ENCODE measurements at places on chromosomes 11 and 22.

GRCh38 chr22:37442537-37442936, 15.3 kb upstream of the ELFN2 start:
- peak; percentile 56 for DNase-seq

GRCh38 chr11:115663790-115664189, 159.6 kb upstream of the CADM1 start:
- no peak for DNase-seq

DNA sequence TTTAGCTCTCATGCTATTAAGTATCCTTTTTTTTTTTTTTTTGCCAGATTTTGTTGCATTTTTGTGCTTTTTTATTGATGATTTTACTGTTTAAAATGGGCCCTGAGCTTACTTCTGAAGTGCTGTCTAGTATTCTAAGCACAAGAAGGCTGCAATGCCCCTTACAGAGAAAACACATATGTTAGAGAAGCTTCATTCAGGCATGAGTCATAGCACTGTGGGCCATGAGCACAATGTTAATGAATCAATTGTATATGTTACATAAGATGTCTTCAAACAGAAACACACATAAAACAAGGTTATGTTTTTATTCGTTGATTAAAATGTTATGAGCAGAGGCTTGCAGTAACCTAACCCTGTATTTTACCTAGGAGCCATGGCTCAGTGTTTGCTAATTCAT, 117.8 kb upstream of the C11orf87 start:
- no peak for DNase-seq

- no peak for DNase-seq
Measured at GRCh38 chr11:75051043-75051442, 45.6 kb downstream of the OR2AT4 start.

DNA sequence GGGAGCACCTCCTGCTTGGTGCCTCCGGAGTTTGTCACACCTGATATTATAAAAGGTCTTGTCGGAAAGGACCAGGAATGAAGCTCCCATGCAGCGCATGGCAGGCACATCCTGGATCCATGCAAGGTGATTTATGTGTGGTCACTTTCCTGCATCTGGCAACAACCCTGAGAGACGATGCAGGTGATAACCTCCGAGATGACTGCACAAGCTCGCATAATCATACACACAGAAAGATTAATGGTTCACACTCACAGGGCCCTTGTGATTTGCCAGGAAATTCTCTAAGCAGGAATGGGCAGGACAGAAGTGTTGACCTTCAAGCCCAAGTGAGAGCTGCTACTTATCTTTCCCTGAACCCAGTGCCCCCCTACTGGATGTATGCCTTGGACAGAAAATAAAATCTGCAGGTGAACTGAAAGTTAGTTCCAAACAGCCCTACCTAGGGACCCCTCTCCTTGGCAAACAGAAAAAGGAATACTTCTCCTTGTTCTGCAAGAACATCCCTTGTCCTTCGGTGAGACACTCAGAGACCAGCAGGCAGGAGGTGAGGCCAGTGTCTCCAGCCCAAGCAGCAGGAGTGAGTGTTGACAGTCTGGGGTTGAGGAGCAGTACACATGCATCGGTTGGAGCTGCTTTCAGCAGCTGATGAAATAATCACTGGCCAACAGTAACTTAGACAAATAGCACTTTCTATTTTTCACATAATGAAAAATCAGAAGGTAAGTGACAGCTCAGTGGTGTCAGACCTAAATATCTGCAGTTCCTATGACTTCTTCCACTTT, 619.4 kb upstream of the B3GAT1 start:
- DNase-seq, result no peak

GRCh38 chr11:95322539-95322938, 91.5 kb upstream of the SESN3 start:
- DNase-seq, result peak; percentile 52

GRCh38 chr22:40391417-40391816, 21.0 kb downstream of the SGSM3 start:
- DNase-seq, result no peak

- DNase-seq, result peak; percentile 61
Measured at GRCh38 chr22:45064313-45065278, 54.8 kb upstream of the PHF21B start.

GRCh38 chr11:78339945-78340344, 77.7 kb downstream of the GAB2 start:
- DNase-seq, result no peak

DNA sequence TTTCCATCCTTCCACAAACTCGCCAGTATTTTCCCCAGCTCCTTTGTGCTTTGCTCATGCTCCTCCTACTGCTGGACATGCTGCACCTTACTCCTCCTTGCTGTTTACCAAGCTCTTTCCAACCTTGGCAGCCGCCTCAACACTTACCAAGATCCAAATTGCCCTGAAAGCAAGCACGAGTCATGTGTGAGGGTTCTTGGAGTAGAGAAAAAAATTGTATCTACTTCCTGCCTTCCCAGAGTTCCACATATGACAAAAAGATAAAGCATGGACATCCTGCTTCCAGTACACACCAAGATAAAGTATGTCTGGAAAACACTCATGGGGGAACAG, 767.5 kb downstream of the NTM start:
- no peak for DNase-seq

- peak; percentile 95 for DNase-seq
Measured at GRCh38 chr22:44603767-44604166, 98.2 kb upstream of the PRR5 start.

- no peak for DNase-seq
Measured at GRCh38 chr11:103824116-103824515, 212.3 kb upstream of the DDI1 start.

DNA sequence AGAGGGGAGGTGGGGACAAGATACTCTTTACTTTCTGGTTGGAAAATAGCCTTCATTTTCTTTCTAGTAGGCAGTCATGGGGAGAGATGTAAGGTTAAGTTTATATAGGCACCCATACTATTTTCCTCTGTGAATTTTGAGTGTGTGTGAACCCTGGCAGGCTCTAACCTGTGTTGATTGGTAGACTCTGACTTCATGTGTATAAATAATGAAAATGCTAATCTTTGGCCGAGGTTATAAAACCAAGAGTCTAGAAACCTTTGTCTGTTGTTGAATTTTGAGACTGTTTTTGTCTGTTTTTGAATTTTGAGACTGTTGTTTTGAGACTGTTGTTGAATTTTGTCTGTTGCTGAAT, 14.0 kb downstream of the TRIM44 start:
- DNase-seq, result no peak

- no peak for DNase-seq
Measured at GRCh38 chr22:24426851-24427499, 424 bp upstream of the ADORA2A start.

DNA sequence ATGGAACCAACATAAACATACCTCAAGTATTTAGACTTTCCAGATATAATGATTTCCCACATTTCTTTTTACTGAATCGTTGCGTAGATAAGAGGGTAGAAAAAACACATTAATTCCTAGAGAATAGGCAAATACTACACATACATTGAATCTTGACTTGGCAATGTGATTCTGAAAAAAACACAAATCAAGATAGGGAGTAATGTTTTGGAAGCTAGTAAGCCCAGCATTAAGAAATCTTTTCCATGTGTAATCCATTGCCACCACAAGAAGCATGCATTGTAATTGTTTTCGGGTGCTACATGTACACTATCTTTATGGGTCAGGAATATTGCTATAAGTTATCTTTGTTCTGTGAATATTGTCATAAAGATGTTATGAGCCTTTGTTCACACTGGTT, 269.8 kb upstream of the PDGFD start:
- DNase-seq, result no peak

DNA sequence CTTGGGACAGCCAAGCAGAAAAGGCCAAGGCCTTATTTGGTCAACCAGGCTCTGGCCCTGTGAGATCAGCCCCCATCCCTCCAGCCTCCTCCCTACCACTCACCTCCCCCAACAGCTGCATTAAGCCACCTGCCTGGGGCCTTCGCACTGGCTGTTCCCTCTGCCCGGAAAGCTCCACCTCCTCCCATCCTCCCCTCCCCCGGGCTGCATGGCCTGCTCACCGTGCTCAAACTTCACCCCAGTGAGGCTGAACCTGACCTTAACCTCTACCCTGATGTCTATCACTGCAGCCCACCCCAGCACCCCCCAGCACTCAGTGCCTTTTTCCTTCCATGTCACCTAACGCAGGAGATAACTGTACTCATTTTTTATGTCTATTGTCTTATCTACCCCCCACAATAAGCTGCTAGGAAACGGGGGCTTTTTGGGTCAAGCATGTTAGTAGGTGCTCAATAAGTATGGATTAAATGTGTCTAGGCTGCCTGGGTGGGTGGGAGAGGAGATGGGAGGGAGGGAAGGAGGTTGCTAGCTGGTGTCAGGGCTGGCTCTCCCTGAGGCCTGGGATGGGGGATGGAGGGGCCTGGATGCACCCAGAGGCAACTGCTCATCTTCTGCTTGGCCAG, 912 bp downstream of the PTPRCAP start:
- no peak for DNase-seq

DNA sequence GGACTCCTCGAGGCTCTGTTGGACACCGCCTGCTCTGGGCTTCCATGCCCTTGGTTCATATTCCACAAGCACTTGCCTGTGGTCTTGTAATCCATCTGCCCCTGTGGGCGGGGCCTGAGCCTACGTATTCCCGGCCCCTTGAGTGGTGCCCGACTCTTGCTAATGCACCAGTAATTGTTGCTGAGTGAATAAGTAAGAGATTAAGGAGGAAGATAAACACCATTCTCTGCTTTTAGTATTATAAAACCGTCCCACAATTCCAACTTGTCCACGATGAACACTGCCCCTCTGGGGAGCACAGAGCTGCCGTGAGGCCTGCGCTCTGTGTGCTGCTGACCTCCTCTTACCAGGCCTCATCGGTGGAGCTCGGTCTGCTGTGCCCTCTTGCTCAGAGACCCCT, 50.3 kb downstream of the MICAL2 start:
- no peak for DNase-seq

- DNase-seq, result no peak
Measured at GRCh38 chr11:102328748-102329147, 11.5 kb downstream of the BIRC3 start.

- DNase-seq, result peak; percentile 98
Measured at GRCh38 chr11:2992234-2992996, at the start of gene NAP1L4. Gene NAP1L4 (minus strand): TSS chr11:2992329. CDS start chr11:2979220, 13,109 bp downstream.

GRCh38 chr11:70786021-70786665, 387.8 kb downstream of the CTTN start:
- no peak for DNase-seq

DNA sequence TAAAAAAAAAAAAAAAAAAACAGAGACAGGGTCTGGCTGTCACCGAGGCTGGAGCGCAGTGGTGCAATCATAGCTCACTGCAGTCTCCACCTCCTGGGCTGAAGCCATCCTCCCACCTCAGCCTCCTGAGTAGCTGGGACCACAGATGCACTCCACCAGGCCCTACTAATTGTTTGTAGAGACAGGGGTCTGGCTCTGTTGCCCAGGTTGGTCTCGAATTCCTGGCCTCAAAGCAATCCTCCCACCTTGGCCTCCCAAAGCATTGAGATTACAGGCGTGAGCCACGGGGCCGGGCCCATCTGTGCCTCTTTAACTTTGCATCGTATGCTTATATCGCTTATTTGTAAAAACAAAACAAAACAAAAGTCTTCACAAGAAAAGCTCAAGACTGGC, 3.1 kb downstream of the CPT1A start:
- no peak for DNase-seq

GRCh38 chr11:73577496-73577917, 20.4 kb downstream of the FAM168A start:
- no peak for DNase-seq

DNA sequence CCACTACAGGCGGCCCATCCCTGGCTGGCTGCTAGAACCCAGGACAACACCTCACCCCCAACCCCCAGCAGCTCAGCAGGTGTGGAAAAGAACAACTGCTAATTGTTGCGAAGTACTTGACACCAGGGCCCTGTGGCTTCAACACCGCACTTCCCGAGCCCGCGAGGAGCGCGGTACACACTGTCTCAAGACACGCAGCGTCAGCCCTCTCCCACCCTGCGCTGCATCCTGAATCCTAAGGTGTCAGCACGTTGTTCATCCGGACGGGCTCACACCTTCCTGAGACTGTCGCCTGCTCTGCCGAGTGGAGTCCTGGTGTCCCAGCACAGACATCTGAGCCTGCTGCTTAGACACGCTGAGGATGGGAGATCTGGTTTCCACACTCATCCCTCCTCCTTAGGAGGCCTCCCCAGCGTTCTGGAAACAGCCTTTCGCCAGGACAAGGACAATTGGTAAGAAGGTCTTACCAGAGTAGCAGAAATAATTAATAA, 1336.2 kb downstream of the BRD1 start:
- no peak for DNase-seq

- no peak for DNase-seq
Measured at GRCh38 chr11:28619846-28620540, 511.8 kb downstream of the METTL15 start.

DNA sequence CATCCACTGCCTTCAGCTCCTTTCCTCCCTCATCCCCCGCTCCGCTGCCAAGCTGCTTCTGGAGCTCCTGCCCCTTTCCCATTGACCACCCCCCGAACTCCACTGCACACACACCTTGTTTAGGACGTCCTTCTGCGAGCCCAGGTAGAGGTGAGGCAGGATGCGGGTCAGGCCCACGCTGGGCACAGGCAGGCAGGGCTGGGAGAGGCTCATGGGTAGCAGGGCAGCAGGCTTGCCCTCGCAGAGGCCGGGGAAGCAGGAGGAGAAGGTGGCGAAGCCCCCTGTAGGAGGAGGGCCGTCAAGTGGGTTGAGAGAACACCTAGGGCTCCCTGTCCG, 13.3 kb downstream of the DUSP8 start:
- DNase-seq, result no peak

GRCh38 chr11:62842171-62842741, 2.9 kb upstream of the WDR74 start:
- DNase-seq, result peak; percentile 29

GRCh38 chr22:45073064-45073463, 63.3 kb upstream of the PHF21B start:
- no peak for DNase-seq

- no peak for DNase-seq
Measured at GRCh38 chr22:21826204-21826603, 41.2 kb downstream of the MAPK1 start.

GRCh38 chr11:104370478-104370877, 206.5 kb upstream of the PDGFD start:
- DNase-seq, result no peak

DNA sequence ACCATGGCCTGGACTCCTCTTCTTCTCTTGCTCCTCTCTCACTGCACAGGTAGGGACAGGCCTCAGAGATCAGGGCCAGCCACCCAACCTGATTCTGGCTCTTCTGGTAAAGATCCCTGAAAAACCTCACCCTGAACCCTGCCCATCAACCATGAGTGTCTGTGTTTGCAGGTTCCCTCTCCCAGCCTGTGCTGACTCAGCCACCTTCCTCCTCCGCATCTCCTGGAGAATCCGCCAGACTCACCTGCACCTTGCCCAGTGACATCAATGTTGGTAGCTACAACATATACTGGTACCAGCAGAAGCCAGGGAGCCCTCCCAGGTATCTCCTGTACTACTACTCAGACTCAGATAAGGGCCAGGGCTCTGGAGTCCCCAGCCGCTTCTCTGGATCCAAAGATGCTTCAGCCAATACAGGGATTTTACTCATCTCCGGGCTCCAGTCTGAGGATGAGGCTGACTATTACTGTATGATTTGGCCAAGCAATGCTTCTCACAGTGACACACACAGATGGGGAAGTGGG, 80.9 kb downstream of the ZNF280B start:
- no peak for DNase-seq

GRCh38 chr22:43893266-43893665, 1.5 kb upstream of the PNPLA5 start:
- DNase-seq, result no peak

Measured in suppressor macrophage treated with lipopolysaccharide for 1 hour (primary cell).